Activated T-cell treated with anti-CD3 and anti-CD28 coated beads for 24 hours (primary cell): ENCODE measurements at places on chromosomes 12 and 14.

DNA sequence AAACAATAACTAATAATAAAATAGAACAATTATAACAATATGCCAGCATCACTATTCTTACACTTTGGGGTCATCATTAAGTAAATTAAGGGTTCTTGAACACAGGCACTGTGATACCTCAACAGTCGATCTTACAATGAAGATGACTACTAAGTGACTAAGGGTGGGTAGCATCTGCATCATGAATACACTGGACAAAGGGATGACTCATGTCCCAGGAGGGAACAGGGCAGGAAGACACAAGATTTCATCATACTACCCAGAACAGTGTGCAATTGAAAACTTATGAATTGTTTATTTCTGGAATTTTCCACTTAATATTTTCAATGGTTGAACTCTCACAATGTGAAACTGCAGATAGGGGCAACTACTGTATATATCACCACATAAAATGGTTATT is 19.7 kb downstream of the TSPAN19 start:
- DNase-seq: no peak

- no peak for DNase-seq
Observed at GRCh38 chr12:2172491-2173214, 119.9 kb downstream of the CACNA1C start.

DNA sequence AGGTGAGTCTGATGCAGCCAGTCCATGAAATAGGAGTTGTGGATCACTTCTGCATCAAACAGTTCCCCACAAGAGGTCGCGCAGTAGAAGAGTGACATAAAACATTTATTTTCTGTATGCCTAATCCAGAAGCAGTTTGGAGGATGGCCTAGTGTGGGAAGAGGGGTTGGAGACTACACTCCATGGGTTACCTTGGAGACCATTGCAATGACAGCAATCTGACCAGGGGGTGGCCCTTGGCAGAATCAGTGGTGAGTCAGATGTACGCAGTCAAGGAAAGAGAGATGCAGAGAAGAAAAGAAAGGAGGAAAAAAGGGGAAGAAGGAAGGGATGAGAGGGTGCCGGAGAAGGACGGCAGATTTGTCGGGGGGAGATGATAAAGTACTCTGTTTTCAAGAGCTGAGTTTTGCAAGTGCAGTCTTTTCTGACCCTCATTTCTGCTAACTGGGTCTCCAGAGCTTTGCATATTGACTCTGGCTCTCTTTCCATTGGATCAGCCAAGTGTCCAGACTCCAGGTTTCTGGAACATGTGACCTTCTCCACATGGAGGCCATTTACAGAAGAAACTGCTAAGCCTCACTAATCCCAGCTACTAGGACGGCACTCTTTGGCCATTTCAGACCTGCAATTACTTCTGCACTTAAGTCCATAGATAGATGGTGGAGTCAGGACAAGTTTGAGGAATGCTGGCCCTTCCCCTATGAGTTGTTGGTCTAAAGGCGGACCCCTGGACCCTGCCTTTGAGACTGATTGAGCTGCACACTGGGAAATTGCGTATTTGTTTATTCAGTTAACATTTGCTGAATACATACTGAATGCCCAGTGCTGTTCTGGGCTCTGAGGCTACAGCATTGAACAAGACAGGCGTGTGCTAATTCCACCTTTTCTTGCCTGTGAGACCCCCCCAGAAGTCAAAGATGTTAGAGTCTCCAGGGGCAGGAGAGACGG is 424.2 kb downstream of the BCL11B start:
- DNase-seq: no peak

DNA sequence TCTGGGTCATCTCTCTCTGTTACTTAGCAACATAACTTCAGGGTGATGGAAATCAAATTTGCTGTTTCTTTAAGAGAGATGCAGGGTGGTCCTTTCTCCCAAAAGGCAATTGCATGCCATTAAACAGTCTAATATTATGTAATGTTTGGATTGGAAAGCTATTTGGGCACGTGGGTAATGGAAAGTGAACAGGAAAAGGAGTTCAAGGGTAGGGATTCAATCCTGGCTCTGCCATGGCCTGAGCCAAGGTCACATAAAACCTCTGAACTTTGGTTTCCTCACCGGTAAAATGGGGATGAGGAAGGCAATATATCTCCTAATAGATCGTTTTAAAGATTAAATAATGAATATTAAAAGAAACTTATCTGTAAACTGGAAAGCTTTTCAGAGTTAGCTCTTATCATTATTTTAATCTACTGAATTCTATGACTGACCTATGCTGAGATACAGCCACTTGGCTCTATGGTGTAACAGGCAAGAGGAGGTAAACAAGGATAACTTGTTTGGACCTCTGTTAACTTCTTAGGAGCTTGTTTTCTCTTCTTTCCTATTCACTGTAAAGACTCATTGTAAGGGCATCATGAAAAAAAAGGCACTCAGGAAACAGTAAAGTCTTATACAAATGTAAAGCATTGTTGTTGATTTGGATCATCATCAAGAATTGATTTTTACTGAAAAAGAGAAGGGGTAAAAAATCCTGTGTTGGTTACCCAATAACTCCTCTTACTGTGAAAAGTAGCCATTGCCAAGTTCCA is 55.7 kb upstream of the OVCH1 start:
- DNase-seq: no peak
